ENCODE measurements at places on chromosomes 7 and 10. TPM values are rescaled to one million over a fixed set of nuclear protein-coding genes. Genes with fewer than 3 reads are reported as not detected.

Gene GIMAP7
- total RNA-seq = not detected

Gene MMD2
- total RNA-seq = not detected

Gene CYP17A1
- not detected for total RNA-seq

Gene LAMB4
- not detected for total RNA-seq

Gene HOXA6
- total RNA-seq = not detected

DNA sequence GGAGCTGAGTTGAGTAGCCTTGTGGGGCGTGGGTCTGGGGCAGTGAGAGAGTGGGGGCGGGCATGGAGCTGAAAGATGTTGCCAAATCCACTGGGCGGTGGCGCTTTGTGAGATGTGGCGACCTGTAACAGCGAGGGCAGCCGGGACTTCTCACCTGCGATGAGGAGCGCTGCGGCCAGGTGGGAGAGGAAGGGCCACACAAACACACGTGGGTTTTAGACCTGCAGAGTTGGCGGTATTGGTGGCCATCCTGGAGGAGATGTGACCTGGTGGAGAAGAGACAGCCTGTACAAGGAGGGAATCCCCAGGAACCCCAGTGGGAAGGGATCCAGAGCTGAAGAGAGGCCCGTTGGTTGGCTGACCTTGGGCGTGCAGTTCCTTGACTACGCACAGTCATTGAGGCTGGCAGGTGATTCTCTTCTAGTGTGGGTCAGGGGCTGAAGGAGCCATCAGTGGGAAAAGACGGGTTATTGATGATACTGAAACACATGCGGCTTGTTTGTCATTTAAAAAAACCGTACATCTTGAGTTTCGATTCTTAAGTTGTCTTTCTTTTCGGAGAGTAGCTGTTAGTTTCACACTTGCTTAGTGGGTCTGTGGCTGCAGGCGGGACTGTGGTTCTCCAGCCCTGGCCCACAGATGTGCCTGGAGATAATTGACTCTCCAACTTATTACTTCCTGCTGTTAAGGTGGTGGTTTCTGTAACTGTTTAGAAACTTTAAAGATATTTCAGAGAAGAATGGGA, 2.4 kb downstream of the CHST12 start:
- H3K27me3 ChIP-seq = no peaks in the 10 kb centered on the region
- no peak overlapping the region for H3K4me3 ChIP-seq
- no peak overlapping the region for H3K27ac ChIP-seq
- H3K4me1 ChIP-seq = peaks cover 2% of the 10 kb centered on the region

DNA sequence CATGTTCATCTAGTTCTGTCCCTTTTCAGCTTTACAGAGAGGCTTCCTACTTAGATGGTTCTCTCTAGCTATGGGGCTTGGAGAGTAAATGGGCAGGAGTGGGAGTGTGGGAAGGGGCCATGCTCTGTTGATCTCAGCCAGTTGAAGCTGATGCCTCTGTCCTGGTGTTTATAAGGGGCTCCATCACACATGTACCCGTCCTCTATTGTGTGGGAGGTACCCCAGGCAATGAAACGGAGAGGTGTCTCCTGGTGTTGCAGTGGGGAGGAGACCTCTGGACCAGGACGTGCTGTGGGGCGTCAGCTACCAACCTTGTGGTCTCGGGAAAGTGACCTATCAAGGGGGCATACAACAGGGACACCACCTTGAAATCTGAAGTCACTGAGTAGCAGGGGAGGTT, 173.5 kb downstream of the CELF2 start:
- peaks cover 41% of the 10 kb centered on the region for H3K36me3 ChIP-seq
- peak; percentile 25 for DNase-seq
- peaks cover 7% of the 10 kb centered on the region for H3K4me1 ChIP-seq
- no peak overlapping the region for H3K27ac ChIP-seq
- H3K4me3 ChIP-seq = no peak overlapping the region

DNA sequence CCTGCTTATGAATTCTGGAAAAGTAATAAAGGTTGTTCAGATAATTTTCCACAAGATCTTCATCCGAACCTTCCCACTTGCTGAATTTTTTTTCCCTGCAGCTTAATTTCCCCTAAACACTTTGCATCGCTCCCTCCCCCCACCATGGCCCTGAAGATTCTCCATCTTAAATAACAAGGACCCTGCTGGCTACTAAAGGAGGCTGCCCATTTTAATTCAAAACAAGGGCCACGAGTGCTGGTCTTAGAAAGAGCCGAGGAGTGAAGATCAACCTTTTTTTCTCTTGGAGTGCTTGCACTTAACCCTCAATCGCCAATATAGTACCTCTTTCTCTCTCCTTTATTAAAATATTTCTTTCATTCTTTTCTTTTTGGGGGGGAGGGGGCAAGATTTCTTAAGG, 9.2 kb upstream of the SP8 start:
- H3K4me3 ChIP-seq = no peak overlapping the region
- no peak overlapping the region for H3K27ac ChIP-seq
- peak; percentile 73 for DNase-seq
- H3K27me3 ChIP-seq = peaks cover 90% of the 10 kb centered on the region
- H3K4me1 ChIP-seq = peaks cover 3% of the 10 kb centered on the region

DNA sequence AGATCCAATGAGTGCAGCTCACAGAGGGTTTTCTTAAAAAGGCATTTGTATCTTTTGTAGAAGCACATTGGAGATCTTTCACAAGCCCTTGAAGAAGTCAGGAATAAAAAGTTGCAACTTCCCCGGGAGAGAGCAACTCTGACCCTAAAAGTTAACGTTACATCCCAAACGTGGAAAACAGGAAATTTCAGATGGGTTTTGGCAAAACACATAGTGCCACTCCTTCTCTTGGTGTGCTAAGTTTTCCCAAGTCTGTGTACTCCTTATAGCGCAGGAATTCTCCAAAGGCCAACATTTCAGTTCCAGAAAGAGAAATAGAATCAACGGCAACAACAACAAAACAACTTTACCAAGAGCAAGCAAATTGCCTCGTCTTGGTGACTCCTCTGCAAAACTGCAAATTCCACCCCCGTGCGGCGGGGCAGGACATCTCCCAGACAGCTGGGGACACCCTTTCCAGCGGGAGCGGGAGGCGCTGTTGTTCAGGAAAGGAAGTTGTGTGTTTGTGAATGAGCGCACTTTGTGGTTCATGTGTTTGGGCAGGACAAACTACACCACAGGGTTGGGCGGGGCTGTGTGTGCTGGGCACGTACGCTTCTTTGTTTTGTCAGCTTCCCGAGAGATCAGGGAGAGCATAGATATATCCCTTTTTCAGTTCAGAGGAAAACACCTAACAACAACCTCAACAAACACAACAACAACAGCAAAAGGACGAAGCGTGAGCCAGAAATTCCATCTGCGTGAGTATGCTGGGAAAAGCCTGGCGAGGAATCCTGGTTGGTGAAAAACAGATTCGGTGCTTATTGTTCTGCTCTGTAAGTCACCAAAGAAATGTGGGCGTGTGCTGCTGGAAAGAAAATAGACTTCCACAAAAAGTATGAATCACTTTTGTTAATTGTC, 294.7 kb upstream of the PITRM1 start:
- H3K4me1 ChIP-seq = no peaks in the 10 kb centered on the region
- no peak overlapping the region for H3K27ac ChIP-seq
- DNase-seq = peak; percentile 73
- no peak overlapping the region for H3K4me3 ChIP-seq
- H3K27me3 ChIP-seq = no peaks in the 10 kb centered on the region

DNA sequence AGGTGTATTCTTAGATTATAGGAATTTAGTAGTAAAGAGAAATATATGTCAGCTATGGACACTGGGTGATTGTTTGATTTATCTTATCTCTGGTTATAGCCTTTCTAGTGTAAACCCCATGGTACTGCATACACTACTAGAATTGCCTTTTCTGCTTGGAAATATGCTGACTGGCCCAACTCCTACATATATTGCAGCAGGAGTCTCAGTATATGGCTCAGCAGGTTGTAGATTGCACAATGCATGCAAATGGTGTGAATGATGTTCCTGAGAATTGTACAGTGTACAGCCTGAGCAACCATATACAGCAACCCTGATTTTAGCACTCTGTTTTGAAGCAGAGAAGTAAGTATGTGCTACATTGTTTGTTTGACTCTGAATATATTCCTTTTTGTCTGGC, 153.4 kb upstream of the NPY start:
- H3K27me3 ChIP-seq = no peaks in the 10 kb centered on the region
- no peak overlapping the region for H3K27ac ChIP-seq
- no peaks in the 10 kb centered on the region for H3K4me1 ChIP-seq
- DNase-seq = no peak
- no peak overlapping the region for H3K4me3 ChIP-seq

DNA sequence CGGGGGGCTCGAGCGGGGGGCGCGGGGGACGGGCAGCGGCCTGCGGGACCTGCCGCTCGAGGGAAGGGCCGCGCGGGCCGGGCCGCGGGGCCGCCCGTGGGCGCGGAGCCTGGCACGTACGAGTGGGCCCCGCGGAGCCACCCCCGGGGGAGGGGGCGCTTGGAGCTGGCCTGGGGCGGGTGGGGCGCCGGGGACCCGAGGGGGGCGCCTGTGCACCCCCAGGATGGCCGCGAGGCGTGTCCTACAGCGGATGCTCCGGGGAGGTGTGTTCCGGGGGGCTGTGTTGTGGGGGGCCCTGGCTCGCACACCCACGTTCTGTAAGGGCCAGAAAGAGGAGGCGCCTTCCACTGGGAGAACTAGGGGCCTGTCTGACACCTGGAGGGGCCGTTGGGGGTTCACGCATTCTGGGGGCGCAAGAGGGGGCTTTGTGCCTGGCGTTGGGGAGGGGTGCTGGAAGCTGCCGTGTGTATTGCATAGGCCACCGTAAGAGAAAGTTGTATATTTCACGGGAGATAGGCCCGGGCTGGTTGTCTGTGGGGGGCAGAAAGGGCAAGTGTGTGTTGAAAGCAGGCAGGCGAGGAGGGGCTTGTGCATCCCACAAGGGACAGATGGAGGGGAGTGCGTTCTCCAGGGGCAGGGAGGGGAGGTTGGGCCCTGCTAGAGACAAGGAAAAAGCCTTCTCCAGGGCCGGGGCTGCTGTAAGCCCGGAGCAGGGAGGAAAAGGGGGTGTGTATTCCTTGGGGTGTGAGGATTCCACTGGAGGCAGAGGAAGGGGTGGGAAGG, 663 bp downstream of the VPS37D start:
- H3K4me1 ChIP-seq = no peaks in the 10 kb centered on the region
- H3K27ac ChIP-seq = no peak overlapping the region
- DNase-seq = peak; percentile 68

- H3K36me3 ChIP-seq = no peaks in the 10 kb centered on the region
- no peak overlapping the region for H3K4me3 ChIP-seq
- H3K4me1 ChIP-seq = no peaks in the 10 kb centered on the region
- DNase-seq = no peak
- H3K27me3 ChIP-seq = no peaks in the 10 kb centered on the region
These were observed 124.9 kb upstream of the HABP2 start for GRCh38 chr10:113427811-113428558.

DNA sequence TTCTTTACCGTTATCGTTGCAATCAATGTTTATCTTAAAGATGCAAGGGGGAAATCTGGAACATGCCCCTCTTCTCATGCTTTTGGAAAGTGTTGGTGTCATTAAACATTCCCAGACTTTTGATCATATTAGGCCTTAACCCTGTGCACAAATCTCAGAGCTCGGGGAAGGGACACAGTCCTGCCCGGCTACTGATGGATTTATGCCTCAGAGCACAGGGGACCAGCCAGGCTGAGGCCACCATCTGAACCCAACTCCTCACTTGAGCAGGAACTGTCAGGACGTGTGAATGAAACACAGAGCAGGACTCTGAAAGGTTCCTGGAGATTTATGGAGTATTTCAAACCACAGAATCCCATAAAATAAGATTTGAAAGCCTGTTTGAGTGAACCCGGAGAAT, 132.0 kb upstream of the CXCL12 start:
- H3K27me3 ChIP-seq = no peaks in the 10 kb centered on the region
- no peak for DNase-seq
- no peaks in the 10 kb centered on the region for H3K4me1 ChIP-seq
- H3K27ac ChIP-seq = no peak overlapping the region
- H3K4me3 ChIP-seq = no peak overlapping the region

- DNase-seq = no peak
These were observed 11.6 kb upstream of the KAT6B start for GRCh38 chr10:74814797-74815196.

DNA sequence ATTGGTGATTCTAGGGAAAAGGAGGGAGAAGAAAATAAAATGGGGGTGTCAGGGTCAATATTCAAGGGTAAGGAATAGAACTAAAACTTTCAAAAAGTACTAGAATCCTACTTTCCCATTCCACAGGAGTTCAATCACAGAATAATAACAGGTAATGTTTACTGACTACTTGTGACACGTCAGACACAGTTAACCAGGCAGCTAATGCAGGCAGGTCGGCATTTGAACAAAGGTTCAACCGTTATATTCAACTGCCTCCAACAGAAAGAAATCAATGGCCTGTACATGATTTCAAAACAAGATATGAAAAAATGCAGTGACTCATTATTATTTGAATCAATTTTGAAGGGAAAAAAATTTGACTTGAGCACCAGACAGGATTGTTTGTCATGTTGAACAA, 3.1 kb downstream of the ASB15 start:
- H3K4me1 ChIP-seq = no peaks in the 10 kb centered on the region
- DNase-seq = no peak
- no peaks in the 10 kb centered on the region for H3K36me3 ChIP-seq
- no peak overlapping the region for H3K27ac ChIP-seq
- no peaks in the 10 kb centered on the region for H3K27me3 ChIP-seq

DNA sequence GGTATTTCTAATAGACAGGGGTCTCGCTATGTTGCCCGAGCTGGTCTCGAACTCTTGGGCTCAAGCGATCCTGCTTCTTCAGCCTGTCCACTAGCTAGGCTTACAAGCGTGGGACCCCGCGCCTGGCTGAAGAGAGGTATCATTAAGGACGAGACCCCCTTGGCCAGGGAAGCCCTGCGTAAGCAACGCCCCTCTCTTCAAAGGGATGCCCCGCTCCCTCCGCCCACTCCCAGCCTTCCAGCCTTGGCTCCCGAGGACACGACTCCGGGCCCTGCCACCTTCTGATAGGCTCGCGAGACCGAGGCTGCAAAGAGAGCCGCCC, 220 bp upstream of the ZKSCAN5 start:
- H3K4me3 ChIP-seq = peak overlapping the region; percentile 91
- peak; percentile 100 for DNase-seq
- no peaks in the 10 kb centered on the region for H3K4me1 ChIP-seq
- H3K27ac ChIP-seq = no peak overlapping the region

GRCh38 chr10:122696687-122697086, 3.0 kb downstream of the C10orf120 start:
- no peak overlapping the region for H3K27ac ChIP-seq
- H3K4me3 ChIP-seq = no peak overlapping the region
- H3K27me3 ChIP-seq = peaks cover 47% of the 10 kb centered on the region
- H3K36me3 ChIP-seq = no peaks in the 10 kb centered on the region
- no peak for DNase-seq

DNA sequence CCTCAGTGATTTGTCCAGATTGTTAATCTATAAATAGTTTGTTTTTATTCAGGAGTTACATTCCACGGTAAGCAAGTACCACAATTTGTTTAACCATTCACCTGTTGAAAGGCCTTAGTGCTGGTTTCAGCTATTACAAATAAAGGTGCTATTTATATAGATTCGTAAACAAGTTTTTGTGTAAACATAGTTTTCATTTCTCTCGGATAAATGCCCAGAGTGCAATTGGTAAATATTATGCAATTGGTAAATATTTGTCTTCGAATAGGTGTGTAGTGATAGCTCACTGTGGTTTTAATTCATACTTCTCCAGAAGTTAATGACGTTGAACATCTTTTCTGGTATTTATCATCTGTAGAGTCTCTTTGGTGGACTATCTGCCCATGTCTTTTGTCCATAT, 76.4 kb upstream of the RSU1 start:
- DNase-seq = no peak
- no peak overlapping the region for H3K27ac ChIP-seq
- no peaks in the 10 kb centered on the region for H3K4me1 ChIP-seq

- no peaks in the 10 kb centered on the region for H3K36me3 ChIP-seq
- H3K27ac ChIP-seq = no peak within 1 kb of the TSS
- no peaks in the 10 kb centered on the region for H3K4me1 ChIP-seq
- DNase-seq = peak; percentile 89
- H3K27me3 ChIP-seq = peaks cover 94% of the 10 kb centered on the region
These were observed at the start of gene CDHR1 for GRCh38 chr10:84194424-84195043. CDHR1 (plus strand) TSS chr10:84194537; CDS start chr10:84194761, 224 bp downstream.
